ENCODE measurements at places on chromosomes 2 and 18.

GRCh38 chr2:140695155-140695554 lies 1435.7 kb downstream of the LRP1B start:
- DNase-seq: no peak

DNA sequence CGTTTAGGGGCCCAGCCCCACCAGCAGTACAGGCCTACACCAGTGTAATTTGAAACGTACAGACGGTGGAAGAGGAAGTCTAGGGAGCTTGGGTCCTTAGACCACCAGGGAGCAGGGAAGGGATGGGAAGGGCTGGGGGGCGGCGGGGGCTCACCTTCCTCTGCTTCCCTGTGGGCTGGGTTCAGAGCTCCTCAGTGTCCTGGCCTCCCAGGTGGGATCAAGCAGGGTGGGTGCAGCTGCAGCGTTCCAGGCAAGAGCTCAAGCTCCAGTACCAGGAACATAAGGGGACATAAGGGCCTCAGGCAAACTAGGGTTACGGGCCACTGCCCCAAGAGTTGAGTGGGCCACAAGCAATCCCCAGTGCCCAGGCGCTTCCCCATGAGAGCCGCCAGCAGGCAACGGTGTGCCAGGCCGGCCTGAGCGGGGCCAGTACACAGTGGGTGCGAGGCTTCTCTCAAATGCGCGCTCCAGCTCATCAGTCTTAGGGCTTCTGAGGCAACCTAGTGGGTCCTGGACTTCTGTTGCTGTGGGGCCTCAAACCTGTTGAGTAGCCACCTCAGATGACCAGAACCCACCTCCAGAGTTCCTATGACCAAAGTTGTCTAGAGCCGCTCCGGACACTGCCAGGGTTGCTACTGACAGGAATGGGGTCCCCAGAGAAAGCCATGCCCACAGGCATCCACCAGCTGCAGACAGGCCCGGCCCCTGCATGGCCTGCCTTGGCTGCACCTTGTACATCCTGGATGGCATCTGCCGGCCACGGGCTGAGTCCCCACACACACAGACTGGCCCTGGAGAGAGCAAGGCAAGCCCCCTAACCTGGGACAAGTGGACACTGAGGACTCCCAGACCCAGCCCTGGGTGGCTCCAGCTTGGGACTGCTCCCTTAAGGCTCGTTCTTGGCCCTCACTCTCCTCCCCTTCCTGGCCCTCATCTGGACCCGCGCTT lies 5.2 kb downstream of the ANKRD23 start:
- DNase-seq: no peak

GRCh38 chr18:64220941-64221340 lies 72.1 kb upstream of the LINC00305 start:
- no peak for DNase-seq

DNA sequence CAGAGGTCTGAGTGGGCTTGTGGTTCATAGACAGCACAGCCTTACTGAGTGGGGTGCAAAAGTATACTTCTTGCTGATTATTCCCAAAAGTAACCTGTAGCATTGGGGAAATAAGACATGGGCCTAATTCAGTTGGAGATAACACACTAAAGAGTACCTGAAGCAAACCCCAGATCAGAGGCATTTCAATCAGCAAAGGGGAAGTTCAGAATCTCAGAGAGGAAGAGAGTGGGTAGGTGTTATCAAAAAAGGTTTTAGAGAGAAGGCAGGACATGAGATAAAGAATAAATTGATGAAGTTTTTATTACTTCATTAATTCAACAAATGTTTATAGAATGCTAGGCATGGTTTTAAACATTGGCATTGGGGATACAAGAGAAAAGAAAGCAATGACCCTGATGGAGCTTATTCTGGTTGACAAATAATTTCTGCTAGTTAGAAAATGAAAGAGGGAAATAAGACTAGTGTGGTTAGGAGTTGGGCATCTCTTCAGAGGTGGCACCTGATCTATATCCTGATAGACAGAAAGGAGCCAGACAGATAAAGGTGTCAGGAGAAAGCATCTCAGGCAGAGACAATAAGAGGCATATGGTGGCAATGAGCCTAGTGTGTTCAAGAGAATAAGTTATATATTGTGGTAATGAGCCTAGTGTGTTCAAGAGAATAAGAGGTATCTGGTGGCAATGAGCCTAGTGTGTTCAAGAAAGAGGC lies 153.8 kb upstream of the SETBP1 start:
- no peak for DNase-seq

DNA sequence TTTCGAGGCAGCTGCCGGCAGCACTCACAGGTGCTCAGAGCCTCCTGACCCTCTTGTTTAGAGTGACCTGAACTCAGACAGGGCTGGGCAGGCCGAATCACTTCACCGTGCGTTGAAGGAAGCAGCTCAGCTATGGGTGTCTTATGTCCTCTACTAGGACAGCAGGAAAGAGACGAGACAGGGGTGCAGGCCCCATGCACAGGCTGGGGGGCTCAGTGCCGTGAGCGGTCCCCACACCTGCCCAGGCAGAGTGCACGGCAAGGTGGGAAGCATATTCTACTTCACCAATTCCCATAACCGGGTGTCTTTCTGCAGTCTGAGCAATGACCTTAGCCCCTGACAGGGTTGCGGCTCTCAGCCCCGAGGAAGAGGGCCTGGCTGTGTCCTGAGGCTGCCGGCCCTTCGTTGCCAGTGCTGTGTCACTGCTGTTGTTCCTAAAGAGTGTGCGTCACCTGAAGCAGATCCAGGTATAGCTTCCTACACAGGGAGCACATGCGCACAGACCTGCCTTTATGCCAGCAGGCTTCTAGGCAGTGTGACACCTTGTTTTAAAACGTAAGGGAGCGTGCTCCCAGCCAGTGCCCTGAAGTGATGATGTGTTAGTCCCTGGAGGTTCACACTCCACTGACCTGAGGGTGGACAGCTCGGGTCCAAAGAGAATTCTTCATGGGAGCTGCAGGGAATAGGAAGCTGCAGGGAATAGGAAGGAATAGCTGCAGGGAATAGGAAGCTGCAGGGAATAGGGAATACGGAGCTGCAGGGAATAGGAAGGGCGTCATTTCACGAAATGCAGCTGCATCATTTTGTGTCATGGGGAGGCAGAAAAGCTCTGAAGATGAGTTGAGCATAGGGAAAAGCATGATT lies 207.9 kb upstream of the SALL3 start:
- no peak for DNase-seq

- DNase-seq: no peak
These were observed 229.5 kb upstream of the ZC3H15 start for GRCh38 chr2:186256540-186256939.

- no peak for DNase-seq
These were observed 355.1 kb downstream of the EN1 start for GRCh38 chr2:118492335-118492734.

DNA sequence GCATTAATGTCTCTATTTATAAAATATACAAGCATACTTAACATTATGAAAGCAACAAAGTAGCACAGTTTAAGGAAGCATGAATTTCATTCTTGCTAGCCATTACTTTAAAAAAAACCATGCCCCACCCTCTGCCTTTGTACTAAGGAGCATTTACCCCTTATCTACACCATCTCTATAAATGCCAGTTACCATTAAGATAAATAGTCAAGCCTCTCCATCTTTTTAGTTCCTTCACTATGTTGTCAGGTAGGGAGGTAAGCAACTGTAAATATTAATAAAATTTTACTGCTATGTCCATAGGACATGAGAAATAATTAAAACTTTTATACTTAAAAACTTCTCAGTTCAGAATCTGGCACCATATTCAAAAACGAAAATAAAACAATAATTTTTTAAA lies 42.1 kb downstream of the ROCK1 start:
- no peak for DNase-seq

DNA sequence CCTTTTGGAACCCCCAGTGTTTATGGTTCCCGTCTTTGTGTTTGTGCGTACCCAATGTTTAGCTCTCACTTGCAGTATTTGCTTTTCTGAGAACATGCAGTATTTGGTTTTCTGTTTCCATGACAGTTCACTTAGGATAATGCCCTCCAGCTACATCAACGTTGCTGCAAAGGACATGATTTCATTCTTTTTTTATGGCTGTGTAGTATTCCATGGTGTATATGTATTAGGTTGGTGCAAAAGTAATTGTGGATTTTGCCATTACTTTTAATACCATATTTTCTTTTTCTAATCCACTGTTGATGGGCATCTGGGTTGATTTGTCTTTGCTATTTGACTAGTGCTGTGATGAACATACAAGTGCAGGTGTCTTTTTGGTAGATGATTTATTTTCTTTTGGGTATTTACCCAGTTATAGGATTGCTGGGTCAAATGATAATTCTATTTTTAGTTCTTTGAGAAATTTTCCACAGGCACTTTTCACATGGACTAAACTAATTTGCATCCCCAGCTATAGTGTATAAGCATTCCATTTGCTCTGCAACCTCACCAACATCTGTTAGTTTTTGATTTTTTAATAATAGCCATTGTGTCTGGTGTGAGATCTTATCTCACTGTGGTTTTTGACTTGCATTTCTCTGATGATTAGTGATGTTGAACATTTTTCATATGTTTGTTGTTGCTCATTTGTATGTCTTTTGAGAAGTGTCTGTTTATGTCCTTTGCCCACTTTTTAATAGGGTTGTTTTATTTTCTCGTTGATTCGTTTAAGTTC lies 63.6 kb downstream of the CERS6 start:
- DNase-seq: no peak

GRCh38 chr2:206502729-206503128 lies 59.4 kb downstream of the ADAM23 start:
- no peak for DNase-seq

GRCh38 chr2:122704109-122704563 lies 948.7 kb downstream of the TSN start:
- DNase-seq: peak; percentile 61

GRCh38 chr2:186431306-186431705 lies 54.8 kb upstream of the ZC3H15 start:
- no peak for DNase-seq

GRCh38 chr2:31513553-31513952 lies 67.2 kb downstream of the SRD5A2 start:
- no peak for DNase-seq

GRCh38 chr2:214830794-214831346 lies 21.4 kb upstream of the BARD1 start:
- DNase-seq: no peak

- DNase-seq: no peak
These were observed 105.6 kb upstream of the LDLRAD4 start for GRCh38 chr18:13112982-13113381.

DNA sequence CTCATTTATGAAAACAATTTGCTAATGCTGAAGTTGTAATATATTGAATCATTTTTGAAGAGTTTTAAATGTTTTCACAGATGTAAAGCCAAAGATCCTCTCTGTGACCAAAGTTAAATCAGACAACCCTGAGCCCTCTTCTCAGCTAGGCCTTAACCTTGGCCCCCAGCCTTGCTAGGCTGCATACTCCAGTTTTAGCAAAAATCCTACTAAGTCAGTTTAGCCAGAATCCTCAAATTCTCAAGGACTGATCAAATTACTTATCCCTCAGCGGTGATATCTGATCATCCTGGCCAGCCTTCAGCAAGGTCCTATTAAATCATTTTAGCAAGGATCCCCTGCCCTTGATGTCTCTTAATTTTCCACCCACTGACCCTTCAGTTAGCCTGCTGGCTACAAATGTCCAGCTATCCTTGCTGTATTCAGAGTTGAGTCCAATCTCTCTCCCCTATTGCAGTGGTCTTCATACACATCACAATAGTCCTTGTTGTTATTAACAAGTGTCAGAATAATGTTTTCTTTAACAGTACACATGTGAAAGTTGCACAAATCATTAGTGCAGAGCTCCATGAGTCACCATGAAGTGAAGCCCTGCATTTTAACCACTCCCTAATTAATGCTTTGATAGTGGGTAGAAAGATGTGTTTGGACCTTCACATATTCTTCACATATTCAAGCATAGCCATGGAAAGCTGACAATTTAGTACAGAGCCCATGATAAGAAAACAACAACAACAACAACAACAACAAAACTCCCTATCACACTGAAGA lies 206.4 kb downstream of the NBAS start:
- no peak for DNase-seq

DNA sequence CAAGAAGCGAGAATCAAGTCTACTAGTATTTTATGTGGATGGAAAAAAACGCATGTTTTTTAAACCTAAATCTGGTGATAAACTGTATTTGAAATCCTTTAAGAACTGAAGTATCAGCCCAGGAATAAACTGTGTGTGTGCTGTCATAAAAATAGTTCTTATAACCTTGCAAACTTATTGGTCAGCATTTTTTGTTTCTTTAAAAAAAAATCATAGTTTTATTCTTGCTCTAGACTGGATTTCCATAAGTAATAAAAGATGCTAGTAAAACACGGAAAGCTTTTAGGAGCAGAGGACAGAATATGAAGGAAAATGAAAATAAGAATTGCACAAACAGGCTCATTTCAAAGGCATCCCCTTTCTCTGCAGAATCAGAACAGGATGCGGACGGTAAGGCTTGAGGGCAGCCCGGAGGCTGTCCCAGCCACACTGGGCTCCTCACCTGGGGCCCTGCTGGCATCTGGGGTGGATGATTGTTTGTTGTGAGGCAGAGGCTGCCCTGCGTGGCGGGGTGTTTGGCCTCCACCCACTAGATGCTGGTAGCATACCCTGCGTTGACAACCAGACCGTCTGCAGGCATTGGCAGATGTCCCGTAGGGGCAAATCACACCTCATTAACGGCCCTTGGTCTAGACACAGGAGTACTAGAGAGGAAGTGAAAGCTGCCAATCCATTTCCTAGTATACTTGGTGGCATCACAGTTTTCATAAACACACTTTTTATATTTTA lies 52.5 kb downstream of the MBP start:
- DNase-seq: peak; percentile 53

GRCh38 chr2:29162204-29162928 lies 47.2 kb downstream of the CLIP4 start:
- DNase-seq: no peak

GRCh38 chr2:231709636-231709980 lies 1.3 kb downstream of the PTMA start:
- DNase-seq: peak; percentile 74

GRCh38 chr2:10059552-10060335 lies 16.4 kb downstream of the KLF11 start:
- DNase-seq: no peak

- DNase-seq: no peak
These were observed 68.4 kb upstream of the APCDD1 start for GRCh38 chr18:10386049-10386448.

- no peak for DNase-seq
These were observed 2.5 kb downstream of the SP100 start for GRCh38 chr2:230418341-230419016.

GRCh38 chr2:73208258-73208657 lies 5.8 kb upstream of the SMYD5 start:
- no peak for DNase-seq

GRCh38 chr2:1020206-1020605 lies 69.6 kb downstream of the SNTG2 start:
- DNase-seq: no peak
